ENCODE measurements at places on chromosomes 7 and 10.

DNA sequence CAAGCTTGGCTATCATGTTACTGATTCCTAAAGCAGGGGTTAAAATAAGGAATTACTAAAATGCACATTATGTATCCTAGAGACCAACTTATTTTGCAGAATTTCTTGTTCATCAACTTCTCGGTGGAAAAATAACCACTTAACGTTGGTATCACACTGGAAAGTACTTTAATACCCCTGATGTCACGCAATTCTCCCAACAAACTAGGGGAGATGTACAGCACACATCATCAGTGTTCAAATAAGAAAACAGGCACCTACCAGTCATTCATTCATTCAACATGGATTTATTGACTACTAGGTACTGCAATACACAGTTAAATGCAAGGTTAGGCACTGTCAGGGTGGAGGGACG lies 648 bp downstream of the HUS1 start:
- no peak for DNase-seq

DNA sequence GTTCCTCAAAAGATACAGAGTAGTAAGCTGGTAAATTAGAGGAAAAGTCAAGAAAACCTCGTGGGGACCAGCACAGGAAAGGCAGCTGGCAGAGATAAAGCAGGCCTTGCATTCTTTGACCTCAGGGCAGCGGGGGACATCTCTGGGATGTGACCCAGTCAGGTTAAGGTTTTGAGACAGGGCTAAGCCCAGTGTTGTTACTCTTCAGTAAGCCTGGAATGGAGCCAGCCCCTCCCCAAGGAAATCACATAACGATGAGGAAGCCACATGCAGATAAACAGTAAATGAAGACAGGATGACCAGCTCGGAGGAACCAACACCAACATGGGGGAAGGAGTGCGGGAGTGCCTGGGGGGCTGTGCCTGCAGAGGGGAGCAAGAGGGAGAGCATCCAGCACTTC lies 99.6 kb downstream of the JAZF1 start:
- no peak for DNase-seq

DNA sequence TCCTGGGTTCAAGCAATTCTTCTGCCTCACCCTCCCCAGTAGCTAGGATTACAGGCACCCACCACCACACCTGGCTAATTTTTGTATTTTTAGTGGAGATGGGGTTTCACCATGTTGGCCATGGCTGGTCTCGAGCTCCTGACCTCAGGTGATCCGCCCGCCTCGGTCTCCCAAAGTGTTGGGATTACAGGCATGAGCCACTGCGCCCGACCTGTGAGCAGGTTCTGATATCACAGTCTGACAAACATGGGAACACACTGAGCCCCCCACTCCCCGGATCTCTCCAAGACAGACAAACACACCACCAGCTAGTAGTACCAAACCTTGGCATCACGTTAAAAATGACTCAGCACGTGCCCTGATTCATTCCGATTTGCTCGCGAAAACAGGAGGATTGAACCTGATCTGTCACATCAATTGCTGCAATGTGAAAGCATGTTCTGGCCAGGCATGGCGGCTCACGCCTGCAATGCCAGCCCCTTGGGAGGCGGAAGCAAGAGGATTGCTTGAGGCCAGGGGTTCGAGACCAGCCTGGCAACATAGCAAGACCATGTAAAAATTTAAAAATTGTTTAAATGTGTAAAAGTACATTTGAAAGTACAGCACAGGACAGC lies 106.5 kb downstream of the SMURF1 start:
- no peak for DNase-seq

- no peak for DNase-seq
These were observed 113.8 kb upstream of the GLI3 start for GRCh38 chr7:42350801-42351200.

DNA sequence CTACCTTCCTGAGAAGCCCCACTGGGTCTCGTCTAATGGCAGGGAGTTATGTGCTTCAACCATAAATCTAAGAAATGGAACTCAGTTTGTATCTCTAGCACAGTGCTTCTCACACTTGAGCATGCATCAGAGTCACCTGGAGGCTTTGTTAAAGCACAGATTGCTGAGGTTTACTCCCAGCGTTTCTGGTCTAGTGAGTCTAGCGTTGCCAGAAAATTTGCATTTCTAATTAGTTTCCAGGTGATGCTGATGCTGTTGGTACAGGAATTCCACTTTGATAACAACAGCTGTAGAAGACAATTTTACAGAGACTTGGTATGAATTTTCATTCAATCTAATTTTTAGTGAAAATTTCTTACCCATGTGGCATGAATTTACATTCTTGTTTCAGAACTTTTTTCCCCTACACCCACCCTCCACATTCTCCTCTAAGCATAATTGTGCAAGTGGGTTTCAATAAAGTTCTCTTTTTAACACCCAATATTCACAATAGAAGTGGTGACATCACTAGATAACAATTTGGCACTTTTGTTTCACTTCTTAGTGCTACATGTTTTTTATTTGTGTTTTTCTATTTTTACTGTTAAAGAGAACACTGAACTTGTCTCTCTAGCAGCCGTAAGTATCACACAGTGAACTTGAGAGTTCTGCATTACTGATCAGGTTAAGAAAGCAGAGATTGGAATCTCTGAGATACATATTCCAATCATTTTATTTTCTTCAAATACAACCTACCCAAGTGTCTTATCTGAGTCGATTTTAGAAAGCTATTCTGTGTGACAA lies 48.4 kb upstream of the BET1 start:
- no peak for DNase-seq

DNA sequence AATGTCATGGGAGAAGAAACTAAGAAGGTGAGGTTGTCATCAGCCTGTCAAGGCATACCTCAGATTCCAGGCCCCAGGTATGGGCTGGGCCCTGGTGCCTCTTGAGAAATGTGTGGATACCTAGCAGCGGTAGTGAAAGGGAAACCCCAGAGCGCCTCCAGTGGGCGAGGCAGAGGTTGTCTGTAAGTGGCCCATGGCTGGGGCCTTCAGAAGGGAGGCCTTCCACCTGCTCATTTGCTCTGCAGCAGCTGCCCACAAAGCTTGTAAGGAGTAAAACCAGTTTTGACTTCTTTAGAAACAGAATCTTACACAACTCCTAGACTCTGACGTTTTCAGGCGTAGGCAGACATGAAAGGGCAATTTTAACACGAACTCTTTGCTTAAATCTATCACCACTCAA lies 509.9 kb downstream of the PARD3 start:
- no peak for DNase-seq

- DNase-seq, result no peak
These were observed 104.0 kb downstream of the CPXM2 start for GRCh38 chr10:123787566-123787965.

- DNase-seq, result no peak
These were observed 15.5 kb upstream of the C10orf71 start for GRCh38 chr10:49283491-49283890.

- DNase-seq, result no peak
These were observed 18.8 kb upstream of the SH2D4B start for GRCh38 chr10:80518807-80519360.

DNA sequence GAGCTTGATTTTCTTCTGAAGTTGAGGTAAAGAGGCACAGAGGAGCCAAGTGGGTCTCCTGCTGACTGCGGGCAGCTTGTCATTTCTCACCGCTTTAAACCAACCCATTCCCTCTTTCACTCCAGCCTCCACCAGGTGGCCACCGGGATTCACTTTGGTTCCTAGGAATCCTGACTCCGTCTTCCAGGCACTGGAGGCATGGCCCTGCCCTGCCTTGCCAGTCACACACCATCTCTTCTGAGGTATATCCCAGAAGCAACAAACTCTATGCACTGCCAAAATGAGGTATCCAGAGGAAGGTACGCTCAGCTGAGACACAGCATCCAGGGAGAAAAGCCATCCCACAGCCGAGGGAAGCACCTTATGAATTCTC lies 280.8 kb downstream of the TNS3 start:
- no peak for DNase-seq

GRCh38 chr10:94500063-94500462 lies 45.5 kb upstream of the HELLS start:
- no peak for DNase-seq

DNA sequence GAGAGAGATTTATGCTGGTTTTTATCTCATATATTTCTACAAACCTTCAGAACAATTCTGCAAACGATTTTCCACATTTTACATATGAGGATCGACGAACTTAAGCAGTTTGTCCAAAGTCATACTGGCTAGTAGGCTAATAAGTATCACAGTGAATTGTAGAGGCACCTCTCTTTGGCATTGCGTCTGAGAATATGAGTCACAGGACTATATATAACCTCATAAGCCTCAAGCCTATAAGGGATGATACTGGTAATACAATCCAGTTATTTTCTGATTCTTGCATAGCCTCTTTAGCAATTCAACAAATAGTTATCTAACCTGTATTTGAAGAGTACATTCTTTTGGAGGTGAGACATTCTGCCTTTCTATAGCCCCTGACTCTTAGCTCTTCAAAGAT lies 129.8 kb downstream of the GPR158 start:
- no peak for DNase-seq

DNA sequence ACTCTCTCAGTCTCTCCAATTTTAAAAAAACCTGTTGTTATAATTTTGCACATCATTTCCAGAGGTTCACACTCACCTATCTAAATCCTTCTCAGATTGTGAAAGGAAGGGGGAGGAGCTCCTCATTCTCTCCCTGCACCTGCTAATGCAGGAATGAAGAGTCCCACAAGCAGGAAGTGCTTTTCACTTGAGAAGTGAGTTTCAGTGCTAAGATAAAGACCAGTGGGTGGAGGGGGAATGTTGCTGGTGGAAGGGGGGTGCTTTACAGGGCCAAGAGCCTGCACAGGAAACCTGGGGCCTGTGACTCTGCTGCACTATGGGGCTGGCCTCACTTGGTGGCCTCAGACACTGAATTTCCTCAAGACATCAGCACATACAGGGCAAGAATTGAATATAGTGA lies 176.4 kb downstream of the PTPN20 start:
- no peak for DNase-seq

DNA sequence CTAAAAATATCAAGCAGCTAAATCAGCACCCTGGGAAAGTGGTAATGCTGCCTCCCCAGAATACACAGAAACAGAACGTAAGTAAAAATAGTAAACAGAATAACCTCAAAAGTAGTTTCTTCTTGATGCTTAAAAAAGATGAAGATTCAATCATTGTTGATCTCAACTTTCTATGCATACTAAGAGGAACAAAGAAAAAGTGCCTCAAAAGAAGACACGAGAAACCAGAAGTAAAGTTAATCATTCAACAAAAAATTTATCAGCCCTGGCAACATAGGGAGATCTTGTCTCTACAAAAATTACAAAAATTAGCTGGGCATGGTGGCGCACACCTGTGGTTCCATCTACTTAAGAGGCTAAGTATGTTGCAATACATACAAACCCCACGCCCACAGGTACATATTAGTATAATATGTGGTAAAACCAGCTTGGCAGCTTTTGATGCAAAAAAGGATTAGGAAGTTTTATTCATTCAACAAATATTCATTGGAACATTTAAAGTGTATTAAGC lies 153.7 kb downstream of the NRBF2 start:
- no peak for DNase-seq

GRCh38 chr10:4533621-4534020 lies 292.4 kb upstream of the AKR1E2 start:
- no peak for DNase-seq

DNA sequence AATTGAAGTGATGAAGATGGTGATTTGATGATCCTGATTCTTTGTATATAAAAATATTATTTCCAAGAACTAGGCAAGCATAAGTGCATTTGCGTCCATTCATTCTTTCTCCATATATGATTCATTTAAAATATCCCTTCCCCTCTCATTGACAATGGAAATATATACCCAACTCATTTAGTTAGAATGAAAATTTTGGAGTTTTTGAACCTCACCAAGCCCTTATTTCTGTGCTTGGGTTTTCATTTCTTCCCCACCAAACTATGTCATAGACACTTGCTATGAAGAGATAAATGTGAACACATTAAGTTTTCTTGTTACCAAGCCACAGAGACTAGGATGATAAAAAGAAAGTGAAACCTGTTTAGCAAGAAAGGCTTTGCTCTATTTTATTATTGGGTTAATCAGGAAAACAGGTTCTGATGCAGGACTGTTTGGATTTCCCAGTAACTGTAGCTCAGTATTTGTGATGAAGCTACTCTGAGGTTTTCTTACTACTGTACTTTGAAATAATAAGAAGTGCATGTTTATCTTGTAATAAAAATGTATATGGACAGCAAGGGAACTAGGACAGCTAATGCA lies 68.3 kb downstream of the ITGB1 start:
- no peak for DNase-seq

- no peak for DNase-seq
These were observed 59.8 kb downstream of the CAMK1D start for GRCh38 chr10:12409161-12409560.

DNA sequence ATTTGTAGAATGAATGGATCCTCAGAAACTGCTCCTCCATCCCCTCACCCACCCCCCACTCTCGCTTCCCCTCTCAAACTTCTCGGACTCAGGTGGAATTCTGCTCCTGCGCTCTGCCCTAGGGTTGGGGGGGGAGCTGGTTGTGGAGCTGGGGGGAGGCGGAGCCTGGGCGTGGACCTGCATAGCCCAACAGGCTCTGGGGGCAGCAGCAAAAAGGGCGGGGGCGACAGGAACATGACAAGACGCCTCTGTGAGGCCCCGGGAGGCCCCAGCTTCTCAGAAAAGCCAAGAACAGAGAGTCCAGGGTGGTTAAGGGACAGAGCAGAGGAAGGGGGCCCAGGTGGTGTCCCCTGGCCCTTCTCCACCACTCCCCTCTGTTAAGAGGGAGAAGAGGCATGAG lies 3.5 kb downstream of the TSC22D4 start:
- no peak for DNase-seq

DNA sequence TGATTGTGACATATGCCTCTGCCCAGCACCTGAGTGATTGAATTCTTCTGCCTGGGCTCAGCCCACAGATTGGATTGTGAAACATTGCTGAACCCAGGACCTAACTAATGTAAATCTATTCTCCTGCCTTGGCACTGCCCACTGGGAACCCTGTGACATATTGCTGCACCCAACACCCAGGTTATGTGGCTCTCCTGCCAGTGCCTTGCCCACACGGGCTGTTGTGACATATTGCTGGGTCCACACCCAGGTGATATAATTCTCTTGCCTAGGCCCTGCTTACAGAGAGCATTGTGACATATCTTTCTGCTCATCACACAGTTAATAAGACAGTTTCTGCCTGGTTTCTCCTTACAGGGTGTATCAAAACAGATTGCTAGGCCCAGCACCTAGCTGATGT lies 50.8 kb upstream of the ZNF680 start:
- DNase-seq, result no peak

DNA sequence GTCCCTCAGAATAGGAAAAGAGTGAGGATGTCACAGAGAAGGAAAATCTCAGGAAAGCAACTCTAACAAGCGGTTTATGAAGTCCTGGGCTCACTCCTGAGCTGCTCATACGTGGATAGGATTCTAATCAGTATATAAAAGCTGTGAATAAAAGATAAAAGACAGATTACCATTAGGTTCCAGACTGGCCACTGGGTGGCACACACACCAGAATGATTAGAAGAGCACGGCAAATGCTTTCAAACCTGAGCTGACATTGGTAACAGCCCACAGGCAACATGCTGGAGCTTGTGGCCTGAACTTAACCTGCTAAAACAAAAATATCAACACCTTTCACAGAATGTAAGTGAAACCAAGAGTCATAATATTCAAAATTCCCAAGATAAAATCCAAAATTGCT lies 370.8 kb downstream of the GRID1 start:
- no peak for DNase-seq

- no peak for DNase-seq
These were observed 1.9 kb downstream of the OGA start for GRCh38 chr10:101816376-101816775.

All from activated T-cell treated with anti-CD3 and anti-CD28 coated beads, Interleukin-2, amount 50 U/mL, for 1 hour (primary cell).